ENCODE measurements at places on chromosomes 2 and 18.

DNA sequence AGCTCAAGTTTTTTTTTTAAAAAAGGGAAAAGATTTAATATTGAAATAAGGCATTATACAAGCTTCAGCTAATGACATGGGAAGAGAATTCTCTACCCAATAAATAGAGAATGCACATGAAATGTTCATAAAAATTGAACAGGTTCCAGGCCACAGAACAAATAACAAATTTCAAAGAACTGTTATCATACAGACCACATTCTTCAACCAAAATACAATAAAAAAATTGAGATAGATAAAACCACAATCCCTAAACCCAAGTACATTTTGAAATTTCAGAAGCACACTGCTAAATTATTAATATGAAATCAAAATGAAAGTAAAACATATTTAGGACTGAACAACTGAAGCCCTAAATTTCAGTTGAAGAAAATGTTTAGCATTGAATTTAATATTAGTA, 89.6 kb downstream of the BCL2 start:
- no peak for DNase-seq

DNA sequence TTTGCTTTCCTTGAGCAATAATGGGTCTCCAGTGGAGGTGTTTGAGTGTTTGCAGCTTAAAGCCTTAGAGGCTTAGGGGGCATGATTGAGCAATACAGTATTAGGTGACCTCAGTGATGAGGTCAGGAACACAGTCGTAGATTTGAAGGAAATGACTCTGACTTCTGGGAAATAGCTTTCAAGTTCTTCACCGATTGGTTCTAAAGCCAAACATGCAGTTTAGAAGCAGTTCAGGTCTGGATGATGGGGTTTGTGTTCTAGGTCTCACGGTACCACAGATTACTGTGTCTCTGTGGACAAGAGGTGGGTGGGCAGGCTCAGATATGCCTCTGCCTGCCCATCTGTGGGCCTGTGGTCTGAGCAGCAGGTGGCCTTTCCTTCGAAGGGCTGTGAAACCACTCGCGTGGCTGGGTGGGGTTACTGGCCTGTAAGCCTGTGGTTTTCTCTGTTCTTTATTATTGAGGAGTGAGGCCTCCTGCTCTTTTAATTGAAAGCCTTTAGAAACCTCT, 7.8 kb downstream of the MTHFD2 start:
- peak; percentile 40 for DNase-seq

GRCh38 chr2:45643095-45643494, 8.4 kb upstream of the PRKCE start:
- DNase-seq = no peak

- DNase-seq = no peak
These were observed at the start of gene GPBAR1 for GRCh38 chr2:218260742-218261422. Gene GPBAR1, plus strand, starts transcription at chr2:218261015. Its CDS starts 1,710 bp downstream, at chr2:218262725.

DNA sequence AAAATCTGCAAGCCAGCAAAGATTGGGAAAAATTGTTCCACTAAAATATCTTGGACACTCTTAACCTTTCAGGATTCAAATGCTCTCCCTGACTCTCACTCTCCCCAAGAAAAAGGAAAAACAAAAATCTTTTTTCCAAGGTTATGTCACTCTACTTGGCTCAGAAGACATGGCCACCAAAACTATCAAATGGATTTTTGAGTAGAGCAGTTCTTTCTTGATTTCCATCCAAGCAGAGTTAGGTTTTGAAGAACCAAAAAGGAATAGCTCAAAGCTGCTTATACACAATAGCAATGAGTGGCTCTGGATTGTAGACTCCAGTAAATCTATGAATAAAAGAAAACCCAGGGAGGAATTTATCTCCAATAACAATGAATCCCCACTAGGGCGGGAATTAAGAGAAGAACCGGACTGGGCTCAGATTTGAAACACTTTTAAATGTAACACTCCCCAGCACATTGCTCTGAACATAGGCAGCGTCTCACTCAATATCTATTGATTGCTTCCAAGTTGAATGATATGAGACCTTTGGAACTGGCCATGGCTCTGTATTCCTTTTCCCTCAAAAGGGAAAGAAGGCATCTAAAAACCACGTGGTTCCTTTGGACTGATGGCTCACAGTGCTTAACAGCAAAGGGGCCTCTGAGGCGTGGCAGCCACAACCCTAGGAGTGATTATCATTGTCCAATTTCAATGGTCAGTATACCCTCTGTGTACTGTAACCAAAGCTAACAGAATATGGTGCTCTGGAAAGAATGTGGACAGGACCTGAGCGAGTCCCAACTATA, 68.3 kb downstream of the SPRED2 start:
- DNase-seq = no peak

GRCh38 chr2:81981585-81981984, 1677.0 kb upstream of the LRRTM1 start:
- no peak for DNase-seq

DNA sequence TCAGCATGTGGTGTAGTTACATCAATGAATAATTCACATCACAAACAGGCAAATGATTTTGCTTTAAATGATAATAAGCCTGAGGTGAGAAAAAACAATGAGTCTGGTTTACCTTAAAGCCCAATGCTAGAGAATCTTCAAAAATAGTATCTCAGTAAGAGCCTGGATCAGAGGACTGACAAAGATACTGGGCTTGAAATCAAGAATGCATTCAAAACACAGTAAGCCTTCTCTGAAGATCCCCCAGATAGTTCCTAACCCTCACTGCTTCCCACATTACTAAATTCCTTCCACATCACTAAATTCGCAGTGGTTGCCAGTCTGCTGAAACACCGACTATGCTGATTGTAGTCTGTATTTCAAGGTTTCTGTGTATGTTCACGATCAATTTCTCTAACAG, 514.9 kb downstream of the SUCLG1 start:
- DNase-seq = no peak

- DNase-seq = peak; percentile 18
These were observed 135.6 kb upstream of the KLHL29 start for GRCh38 chr2:23249348-23249747.

DNA sequence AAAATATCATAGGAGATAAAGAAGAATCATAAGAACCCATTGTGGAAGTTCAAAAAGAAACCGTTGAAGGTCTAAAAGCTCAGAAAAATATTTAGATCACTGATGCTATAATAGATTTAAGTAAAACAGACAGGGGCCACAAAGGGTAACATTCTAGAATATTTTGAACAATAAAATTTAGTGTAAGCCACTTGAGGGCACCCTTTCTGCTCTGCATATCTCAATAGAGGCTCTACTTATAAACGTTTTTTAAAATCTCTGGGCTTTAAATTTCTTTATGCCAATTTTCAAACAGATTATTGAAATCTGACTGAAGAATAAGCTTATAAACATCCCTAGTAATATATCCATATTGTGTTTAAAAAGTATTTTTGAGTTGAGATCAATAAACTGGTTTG, 57.6 kb upstream of the IL1RL1 start:
- DNase-seq = no peak

GRCh38 chr2:116490511-116491145, 1323.9 kb upstream of the DDX18 start:
- no peak for DNase-seq

- no peak for DNase-seq
These were observed 397 bp downstream of the ZCCHC2 start for GRCh38 chr18:62523255-62523588.

- DNase-seq = no peak
These were observed 393.5 kb downstream of the SATB2 start for GRCh38 chr2:199064201-199064600.

- no peak for DNase-seq
These were observed 1049.3 kb upstream of the CDH2 start for GRCh38 chr18:29226213-29226612.

DNA sequence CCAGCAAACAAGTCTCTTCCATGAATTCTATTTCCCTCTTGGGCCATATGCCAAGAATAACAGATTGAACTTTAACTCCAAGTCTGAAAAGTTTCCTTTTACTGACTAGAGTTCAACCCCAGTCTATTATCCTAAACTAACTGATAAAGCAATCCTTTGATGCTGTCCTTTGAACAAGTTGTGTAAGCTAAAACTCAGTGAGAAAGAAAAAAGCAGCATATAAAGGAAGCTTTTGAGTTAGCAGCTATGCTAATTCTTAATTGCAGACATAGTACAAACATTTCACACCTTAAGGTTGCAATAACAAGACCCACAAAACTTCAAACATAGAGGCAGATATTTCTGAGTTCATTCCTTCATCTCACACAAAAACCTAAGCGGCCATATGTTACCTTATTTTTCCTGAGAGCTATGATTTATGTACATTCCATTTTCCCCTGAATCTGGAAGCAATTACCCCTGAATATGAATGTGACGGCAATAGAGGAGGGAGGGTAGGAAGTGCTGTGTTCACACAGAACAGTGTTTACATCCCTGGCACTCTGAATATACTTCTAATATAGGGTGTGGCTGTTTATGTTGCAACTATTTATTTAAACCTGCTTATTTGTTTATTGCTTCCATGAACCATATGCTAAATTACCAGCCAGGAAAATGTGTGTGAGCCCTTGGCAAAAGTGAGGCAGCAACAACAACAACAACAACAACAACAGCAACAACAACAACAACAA, 180.6 kb downstream of the IRS1 start:
- DNase-seq = peak; percentile 94

DNA sequence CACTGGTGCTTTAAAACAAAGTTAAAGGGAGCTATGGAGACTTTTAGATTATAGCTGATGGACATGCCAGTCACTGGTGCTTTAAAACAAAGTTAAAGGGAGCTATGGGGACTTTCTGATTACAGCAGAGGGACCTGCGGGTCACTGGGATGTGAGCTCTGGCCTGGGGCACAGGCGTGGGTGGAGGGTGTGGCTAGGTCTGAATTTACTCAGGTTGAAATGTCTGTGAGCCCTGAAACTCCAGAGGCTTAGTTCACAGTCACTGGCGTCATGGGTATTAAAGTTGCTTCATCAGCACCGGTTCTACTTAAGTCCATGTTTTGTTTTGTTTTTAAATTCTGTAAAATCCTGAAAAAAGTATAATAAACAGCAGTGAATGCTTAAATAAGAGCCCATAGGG, 49.0 kb upstream of the TMEM18 start:
- no peak for DNase-seq

- DNase-seq = no peak
These were observed 53.5 kb upstream of the SLC38A11 start for GRCh38 chr2:165008730-165009315.

All from fibroblast of skin of abdomen (primary cell).